Central memory CD8-positive, alpha-beta T cell (primary cell): ENCODE measurements at places on chromosomes 11 and 22.

DNA sequence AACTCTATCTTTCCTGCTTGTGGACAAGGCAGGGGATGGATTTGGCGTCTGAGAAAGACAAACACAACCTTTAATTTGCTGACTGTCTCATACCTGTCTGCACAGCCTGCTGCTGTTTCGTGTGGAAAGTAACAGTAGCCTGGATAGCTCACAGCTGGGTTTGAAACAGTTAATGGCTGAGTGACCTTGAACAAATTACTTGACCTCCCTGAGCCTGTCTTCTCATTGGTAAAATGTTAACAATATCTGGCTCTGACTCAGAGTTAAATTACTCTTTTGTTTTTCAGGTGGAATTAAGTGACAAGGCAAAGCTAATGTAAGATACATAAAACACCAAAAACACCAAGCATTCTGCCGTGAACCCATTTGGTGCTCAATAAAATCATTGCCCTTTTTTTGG lies 41.1 kb upstream of the ADA2 start:
- DNase-seq: no peak
- no peaks in the 10 kb centered on the region for H3K27me3 ChIP-seq
- peaks cover 4% of the 10 kb centered on the region for H3K36me3 ChIP-seq
- H3K4me1 ChIP-seq: peaks cover 16% of the 10 kb centered on the region
- H3K4me3 ChIP-seq: no peak overlapping the region
- no peak overlapping the region for H3K27ac ChIP-seq

- H3K4me3 ChIP-seq: no peak overlapping the region
- no peaks in the 10 kb centered on the region for H3K4me1 ChIP-seq
- no peak for DNase-seq
- H3K27me3 ChIP-seq: peaks cover 39% of the 10 kb centered on the region
- no peaks in the 10 kb centered on the region for H3K36me3 ChIP-seq
- H3K27ac ChIP-seq: no peak overlapping the region
These were observed 8.0 kb upstream of the TOLLIP start for GRCh38 chr11:1317432-1317831.

- no peak for DNase-seq
- H3K4me1 ChIP-seq: peaks cover 5% of the 10 kb centered on the region
- H3K36me3 ChIP-seq: no peaks in the 10 kb centered on the region
- H3K4me3 ChIP-seq: no peak overlapping the region
- no peak overlapping the region for H3K27ac ChIP-seq
- H3K27me3 ChIP-seq: peaks cover 17% of the 10 kb centered on the region
These were observed 49.2 kb upstream of the KCNQ1OT1 start for GRCh38 chr11:2748814-2749554.

GRCh38 chr11:12704049-12704448 lies 29.8 kb downstream of the TEAD1 start:
- no peak overlapping the region for H3K4me3 ChIP-seq
- H3K27ac ChIP-seq: no peak overlapping the region
- no peak for DNase-seq
- no peaks in the 10 kb centered on the region for H3K4me1 ChIP-seq

DNA sequence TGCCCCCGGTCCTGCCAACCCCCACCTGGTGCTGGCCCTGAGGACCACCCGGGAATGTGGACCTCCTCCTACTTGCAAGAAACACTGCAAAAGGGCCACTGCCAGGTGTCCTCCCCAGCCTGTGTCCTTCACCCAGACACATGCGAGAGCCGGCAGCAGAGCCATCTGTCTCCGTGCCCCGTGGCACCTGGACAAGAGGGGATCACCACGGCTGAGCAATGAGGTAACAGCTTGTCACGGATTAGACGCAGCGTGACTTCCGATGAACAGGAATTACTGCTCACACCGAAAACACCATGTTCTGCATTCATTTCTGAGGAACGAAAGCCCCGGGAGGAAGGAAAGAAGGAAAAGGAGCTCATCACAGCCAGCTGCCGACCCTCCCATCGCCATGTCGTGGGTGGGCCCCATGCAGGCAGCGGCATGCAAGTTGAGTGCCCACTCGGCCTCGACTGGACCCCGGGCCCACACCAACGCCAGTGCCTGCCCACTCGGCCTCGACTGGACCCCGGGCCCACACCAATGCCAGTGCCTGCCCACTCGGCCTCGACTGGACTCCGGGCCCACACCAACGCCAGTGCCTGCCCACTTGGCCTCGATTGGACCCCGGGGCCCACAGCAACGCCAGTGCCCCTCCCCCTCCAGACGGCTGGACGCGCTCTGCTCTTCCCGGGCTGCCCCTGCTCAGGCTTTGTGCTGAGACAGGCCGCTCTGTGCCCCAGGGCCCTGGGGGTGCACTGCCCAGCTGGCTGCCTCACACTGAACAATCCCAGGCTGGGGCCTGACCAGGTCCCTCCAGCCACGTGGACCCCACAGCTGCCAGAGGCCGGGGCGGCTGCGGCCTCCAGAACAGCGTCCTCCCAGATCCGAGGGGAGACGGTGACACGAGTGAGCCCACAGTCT lies 22.0 kb downstream of the CHID1 start:
- H3K4me3 ChIP-seq: no peak overlapping the region
- no peaks in the 10 kb centered on the region for H3K27me3 ChIP-seq
- DNase-seq: no peak
- peaks cover 5% of the 10 kb centered on the region for H3K36me3 ChIP-seq

DNA sequence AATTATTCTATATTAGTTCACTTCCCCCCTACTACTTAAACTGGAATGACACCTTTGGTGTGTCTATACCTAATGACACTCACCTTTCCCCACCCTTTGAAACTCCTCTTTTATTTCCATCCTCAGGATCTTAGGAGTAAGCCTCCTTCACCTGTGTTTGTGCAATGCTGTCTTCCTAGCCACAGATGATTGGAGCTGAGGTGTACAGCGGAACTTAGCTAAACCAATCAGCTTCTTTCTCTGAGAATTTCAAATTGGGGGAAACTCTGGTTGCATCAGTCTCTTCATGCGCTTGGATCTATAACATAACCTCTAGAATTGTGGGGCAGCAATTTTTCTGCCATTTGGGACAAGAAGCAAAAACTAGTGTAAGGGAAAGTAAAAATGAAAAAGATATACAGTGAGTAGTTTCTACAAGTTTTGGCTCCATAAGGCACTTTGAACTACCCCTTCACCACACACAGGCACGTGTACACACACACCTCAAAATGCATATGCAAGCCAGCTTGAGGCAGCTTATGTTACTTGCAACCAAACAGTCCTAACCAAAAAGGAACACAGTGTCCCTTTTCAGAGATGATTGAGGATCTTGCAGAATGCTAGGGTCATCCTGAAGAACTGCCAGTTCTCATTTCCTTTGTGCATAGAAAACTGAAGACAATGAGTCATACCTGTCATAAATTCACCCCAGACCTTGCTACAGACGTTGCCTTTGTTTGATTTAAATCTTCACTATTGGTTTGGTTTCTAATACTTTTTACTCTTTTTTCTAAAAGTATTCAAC lies 36.0 kb upstream of the LDLRAD3 start:
- peaks cover 6% of the 10 kb centered on the region for H3K4me1 ChIP-seq
- no peak for DNase-seq
- H3K27ac ChIP-seq: no peak overlapping the region
- H3K27me3 ChIP-seq: peaks cover 43% of the 10 kb centered on the region
- H3K36me3 ChIP-seq: peaks cover 2% of the 10 kb centered on the region

DNA sequence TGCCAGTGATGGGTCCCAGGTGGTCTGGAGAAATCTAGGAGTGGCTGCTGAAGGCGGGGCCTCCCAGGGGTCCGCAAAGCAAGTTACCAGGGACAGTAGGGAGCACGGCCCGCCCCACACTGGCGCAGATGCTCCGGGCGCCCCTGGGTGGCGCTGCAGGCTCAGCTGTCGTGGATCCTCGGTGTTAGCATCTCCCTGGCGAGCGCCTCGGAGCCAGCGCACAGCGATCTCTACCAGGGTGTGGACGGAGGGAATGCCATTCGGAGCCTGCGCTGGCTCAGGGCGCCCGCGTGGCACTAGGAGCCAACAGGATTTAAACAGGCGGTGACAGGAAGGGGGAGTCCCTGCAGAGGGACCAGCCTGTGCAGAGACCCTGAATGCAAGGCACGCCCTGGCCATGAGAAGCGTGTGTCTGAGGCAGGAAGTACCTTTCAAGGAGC lies 20.2 kb downstream of the FADS3 start:
- peaks cover 9% of the 10 kb centered on the region for H3K4me1 ChIP-seq
- peak overlapping the region; percentile 74 for H3K27ac ChIP-seq
- peak; percentile 54 for DNase-seq
- H3K4me3 ChIP-seq: peak overlapping the region; percentile 52

GRCh38 chr11:45250035-45250718 lies 36.0 kb downstream of the SYT13 start:
- H3K4me3 ChIP-seq: no peak overlapping the region
- DNase-seq: no peak
- no peaks in the 10 kb centered on the region for H3K36me3 ChIP-seq
- no peaks in the 10 kb centered on the region for H3K4me1 ChIP-seq
- H3K27ac ChIP-seq: no peak overlapping the region

DNA sequence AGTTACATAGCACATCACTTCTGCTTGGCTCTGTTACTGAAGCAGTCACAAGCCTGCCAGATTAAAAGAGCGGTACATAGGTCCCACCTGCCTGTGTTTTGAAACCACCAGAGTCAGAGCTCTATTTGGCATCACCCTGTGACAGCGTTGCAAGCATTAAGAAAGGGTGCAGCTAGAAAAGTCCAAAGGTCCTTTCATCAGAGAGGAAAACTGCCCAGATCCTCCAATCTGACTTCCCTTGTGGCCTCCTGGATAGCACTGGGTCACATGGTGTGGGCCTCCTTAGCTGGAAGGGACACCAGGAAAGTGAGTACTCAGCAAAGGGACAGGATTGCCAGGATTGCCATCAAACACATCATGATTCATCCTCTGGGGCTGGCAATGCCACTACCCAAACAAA lies 22.9 kb downstream of the STX3 start:
- no peak overlapping the region for H3K27ac ChIP-seq
- no peak for DNase-seq

DNA sequence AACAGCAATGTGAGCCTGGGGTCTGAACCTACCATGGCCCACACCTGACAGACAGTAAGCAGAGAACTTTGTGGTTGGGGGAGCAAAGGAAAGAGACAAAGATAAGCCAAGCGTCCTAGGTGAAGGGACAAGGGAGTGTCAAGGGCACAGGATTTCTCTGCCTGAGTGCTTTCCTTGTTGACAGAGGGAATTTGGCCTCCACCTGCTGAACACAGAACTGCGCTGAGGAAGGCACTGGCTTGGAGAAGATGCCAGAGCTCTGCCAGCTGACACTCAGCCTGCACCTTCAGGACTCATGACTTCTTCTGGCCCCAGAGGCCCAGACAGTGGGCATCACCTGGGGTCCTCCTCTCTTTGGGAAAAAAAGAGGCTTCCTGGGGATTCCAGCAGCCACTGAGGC lies 789 bp upstream of the LRRC55 start:
- no peak overlapping the region for H3K4me3 ChIP-seq
- no peaks in the 10 kb centered on the region for H3K4me1 ChIP-seq
- peaks cover 3% of the 10 kb centered on the region for H3K36me3 ChIP-seq
- H3K27me3 ChIP-seq: peaks cover 47% of the 10 kb centered on the region

GRCh38 chr11:43518408-43519160 lies 159.9 kb downstream of the TTC17 start:
- DNase-seq: no peak
- no peaks in the 10 kb centered on the region for H3K4me1 ChIP-seq
- H3K4me3 ChIP-seq: no peak overlapping the region
- H3K36me3 ChIP-seq: no peaks in the 10 kb centered on the region
- H3K27ac ChIP-seq: no peak overlapping the region

DNA sequence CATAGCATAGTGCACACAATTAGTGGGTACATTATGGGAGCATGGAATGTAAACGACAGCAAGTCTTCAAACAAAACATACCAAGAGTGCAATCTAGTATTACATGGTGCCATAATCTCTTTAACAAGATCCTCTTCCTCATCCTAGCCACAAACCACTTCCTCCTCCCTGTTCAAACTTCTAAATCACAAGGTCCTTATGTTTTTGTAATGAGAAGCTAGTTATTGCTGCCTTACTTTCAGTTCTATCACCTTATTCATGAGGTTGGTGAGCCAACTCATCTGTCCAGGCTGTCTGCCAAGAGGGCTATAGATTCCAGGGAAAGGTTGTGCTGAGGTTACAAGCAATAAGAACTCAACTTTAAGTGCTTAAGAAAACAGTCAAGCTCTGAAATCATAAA lies 195.4 kb upstream of the ARHGAP20 start:
- H3K4me1 ChIP-seq: peaks cover 14% of the 10 kb centered on the region
- H3K4me3 ChIP-seq: peak overlapping the region; percentile 0
- no peak overlapping the region for H3K27ac ChIP-seq
- no peaks in the 10 kb centered on the region for H3K27me3 ChIP-seq
